ENCODE measurements at places on chromosomes 13 and 19.

DNA sequence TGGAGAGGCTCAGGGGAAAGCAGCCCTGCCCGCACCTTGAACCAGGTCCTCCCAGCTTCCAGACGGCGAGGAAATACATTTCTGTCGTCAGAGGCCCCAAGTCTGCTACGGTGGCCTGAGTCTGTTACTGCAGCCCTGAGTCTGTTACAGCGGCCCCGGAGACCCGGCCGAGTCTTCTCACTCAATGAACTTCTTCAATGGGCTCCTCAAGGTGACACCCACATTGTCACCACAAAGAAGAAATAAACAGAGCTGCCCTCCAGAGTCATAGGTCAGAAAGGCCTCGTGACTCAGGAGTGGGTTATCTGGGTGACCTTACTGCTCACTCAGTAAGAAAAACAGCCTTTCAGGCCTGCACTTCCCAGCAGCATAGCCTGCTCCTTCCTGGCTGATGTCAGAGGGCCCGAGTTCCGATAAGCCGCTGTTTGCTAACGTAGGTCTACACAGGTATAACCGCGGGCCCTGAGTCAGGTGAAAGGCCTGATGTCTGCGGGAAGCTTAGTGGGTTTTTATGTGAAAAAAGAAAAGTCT, 66.9 kb upstream of the TM9SF2 start:
- peak; percentile 60 for DNase-seq

- DNase-seq = no peak
Observed at GRCh38 chr19:5137571-5138124, 168.7 kb downstream of the KDM4B start.

DNA sequence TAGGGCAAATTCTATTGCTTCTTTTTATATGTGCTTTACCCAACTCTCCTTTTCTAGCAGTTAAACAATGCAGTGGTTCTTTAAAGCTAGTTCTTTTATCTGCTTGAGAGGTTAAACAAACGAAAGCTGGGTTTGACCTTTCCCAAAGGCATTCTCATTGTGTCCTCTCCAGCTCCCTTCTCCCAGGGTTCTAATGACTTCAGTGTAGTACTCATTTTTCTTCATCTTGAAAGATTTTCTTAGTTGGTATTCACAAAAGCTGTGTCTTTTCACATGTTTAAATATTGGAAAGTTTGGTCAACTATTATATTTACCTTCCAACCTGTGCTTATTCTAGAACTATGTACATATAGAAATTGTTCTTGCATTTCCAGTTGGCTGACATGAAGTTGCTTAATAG, 1.5 kb downstream of the WASF3 start:
- no peak for DNase-seq

GRCh38 chr13:109372666-109373065, 413.7 kb downstream of the IRS2 start:
- no peak for DNase-seq

GRCh38 chr19:37583340-37583739, 11.3 kb downstream of the ZNF571 start:
- DNase-seq = no peak

GRCh38 chr13:19927117-19927748, 31.3 kb upstream of the ZMYM2 start:
- DNase-seq = no peak
